ENCODE measurements at places on chromosomes 5 and 9.
A peak's percentile ranks its signal among the peaks of the same experiment; 100 is the strongest.

DNA sequence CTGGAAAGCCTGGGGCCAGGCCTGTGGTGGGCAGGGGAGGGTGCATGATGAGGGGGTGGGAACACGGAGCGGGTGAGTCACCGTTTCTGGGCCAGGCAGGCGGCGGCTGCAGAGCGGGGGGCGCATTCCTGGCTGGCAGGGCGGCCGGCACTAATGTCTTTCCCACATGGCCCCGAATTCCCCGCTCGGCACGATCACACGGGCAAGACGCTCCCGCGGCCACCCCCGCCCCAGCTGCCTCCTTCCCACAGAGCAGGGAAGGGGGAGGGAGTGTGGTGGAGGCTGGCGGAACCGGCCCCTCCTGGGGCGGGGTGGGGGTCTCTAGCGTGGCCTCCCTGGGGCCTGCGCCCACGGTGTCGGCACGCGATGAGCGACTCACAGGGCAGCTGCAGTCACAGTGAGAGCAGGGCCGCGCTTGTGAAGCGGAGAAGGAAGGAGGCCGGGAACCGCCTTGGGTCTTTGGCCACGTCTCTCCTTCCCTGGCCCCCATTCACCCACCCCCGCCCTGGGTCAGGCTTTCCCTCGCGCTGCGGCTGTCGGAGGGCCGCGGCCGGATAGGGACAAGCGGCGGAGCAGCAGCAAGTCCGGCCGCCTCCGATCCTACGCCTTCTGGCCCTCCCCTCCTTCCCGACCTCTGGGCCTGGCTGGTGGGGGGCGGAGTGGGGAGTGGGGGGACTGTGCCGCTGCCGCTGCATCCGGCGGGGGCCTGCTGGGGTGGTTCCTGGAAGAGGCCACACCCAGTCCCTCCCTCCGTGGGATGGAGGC is 48.9 kb downstream of the CXXC5 start:
- DNase-seq: no peak

DNA sequence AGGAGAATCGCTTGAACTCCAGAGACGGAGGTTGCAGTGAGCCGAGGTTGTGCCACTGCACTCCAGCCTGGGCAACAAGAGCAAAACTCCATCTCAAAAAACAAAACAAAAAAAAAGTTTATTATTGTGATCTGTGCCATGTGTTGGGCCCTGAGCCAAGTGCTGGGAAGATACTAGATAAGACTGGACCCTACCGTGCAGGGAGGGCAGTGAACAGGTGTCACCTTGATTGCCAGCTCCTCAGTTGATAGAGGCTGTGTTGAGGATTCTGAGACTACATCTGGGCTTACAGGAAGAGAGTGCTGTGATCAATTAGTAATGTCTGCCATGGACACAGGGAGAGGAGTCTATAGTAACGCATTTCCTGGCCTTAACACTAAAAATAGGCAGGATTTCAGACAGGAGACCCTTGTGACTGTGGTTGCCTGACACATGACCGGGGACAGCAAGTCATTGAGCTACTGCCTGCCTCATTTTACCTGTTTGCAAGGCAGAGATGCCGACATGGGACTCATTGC is 201.5 kb downstream of the C9orf50 start:
- DNase-seq: no peak

- DNase-seq: no peak
Observed at GRCh38 chr5:16740066-16740810, 123.4 kb upstream of the RETREG1 start.

- DNase-seq: peak; percentile 49
Observed at GRCh38 chr5:179805529-179806249, 977 bp downstream of the MGAT4B start.

DNA sequence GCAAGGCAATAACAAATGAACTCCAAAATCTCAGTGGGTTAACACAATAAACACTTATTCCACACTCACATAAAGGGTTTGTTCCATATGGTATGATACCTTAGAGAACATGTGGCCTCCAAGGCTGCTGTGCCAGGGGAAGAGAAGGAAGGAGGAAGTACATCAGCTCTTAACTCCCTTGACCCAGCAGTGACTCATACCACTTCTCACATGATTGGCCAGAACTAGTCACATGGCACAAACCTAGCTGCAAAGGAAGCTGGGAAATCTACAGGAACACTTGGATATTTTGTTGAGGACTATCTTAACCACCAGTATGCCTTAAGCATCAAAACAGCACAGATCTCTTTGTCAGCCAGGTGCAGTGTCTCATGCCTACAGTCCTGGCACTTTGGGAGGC is 99.3 kb downstream of the SLIT3 start:
- DNase-seq: no peak

DNA sequence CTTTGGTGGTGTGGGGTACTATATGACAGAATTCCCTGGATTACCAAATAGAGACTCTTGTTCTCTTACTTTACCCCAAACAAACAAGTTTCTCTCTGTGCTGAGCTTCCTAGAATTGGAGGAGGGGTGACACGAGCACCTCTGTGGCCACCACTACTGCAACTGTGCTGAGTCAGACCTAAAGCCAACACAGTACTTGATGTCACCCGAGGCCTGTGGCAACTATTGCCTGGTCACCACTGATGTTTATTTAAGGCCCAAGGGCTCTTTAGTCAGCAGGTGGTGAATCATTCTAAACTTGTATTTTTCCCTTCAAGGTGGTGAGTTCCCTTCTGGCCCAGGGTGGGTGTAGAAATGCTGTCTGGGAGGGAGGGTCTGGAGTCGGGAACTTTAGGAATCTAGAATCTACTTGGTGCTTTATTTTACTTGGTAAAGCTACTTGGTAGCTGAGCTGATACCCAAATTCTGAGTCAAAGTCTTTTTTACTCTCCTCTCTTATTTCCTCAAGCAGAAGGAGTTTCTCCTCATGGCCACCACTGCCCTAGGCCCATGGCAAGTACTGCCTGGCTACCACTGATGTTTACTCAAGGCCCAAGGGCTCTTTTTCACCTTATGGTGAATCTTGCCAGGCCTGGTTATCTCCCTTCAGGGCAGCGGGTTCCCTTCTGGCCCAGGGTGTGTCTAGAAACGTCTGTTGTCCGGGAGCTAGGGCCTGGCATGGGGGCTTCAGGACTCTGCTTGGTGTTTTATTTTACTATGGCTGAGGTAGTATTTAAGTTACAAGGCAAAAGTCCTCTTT is 9.8 kb downstream of the LURAP1L start:
- DNase-seq: no peak

GRCh38 chr9:83935276-83935935 is 14.2 kb upstream of the KIF27 start:
- no peak for DNase-seq
